ENCODE measurements at places on chromosomes 1 and 21.

DNA sequence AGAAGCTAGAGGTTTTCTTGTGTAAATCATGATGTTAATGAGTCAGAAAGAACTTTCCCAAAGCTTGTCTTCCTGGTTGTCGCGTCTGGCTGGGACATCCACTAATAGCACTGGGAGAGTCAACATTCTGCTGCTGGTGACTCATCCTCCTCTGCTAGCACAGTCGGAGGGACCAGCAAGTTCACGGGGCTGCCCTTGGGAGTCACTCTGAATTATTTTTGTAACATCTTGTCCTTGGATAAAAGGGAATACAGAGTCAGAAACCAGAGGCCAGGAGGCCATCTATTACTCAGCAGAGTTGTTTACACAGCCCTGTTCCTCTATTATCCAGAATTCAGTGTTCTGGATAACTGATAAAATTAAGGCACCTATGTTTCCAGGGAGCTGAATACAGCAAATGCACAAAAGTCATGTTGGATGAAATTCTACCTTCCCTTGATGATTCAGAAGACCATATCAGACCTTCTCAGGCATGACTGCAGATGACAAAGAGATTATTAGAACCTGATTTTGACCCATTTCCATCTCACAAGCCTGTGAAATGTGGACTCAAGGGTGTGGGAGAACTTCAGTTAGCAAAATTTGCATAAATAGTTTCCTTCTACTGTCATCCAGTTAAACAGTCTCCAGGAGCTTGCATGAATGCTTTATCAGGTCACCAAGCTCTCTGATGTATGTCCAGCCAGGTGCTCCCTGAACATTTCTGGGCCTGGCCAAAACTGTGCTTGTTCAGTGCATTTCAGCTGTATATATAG lies 68.1 kb downstream of the JAK1 start:
- DNase-seq = peak; percentile 30

DNA sequence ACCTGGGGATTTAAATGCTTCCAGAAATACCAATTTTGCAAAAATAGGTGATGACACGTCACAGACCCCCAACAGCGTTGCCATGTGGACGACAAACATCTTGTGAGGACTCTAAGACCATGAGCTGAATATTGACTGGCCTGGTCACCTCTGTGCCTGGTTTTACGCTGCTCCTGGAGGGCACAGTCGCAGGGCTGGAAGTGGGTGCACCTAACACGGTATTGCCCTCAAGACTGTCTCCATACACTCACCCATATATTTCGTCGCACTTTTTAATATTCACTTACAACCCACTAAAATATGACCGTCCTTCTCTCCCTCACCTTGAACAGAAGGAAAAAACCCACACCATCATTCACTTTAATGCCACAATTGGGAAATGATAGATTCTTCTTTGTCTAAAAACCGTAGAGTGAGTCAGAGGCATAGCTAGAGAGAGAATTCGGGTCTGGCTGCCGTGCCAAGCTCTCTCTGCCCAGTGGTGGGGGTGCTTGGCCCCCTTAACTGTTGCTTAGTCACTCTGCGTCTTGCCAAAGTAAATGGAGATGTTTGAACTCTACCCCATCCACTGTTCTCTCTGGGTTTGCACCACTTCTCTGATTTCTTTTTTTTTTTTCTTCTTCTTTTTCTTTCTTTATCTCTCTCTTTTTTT lies 40.8 kb upstream of the UTS2 start:
- no peak for DNase-seq

- no peak for DNase-seq
Observed at GRCh38 chr1:102842606-102843005, 265.7 kb downstream of the COL11A1 start.

DNA sequence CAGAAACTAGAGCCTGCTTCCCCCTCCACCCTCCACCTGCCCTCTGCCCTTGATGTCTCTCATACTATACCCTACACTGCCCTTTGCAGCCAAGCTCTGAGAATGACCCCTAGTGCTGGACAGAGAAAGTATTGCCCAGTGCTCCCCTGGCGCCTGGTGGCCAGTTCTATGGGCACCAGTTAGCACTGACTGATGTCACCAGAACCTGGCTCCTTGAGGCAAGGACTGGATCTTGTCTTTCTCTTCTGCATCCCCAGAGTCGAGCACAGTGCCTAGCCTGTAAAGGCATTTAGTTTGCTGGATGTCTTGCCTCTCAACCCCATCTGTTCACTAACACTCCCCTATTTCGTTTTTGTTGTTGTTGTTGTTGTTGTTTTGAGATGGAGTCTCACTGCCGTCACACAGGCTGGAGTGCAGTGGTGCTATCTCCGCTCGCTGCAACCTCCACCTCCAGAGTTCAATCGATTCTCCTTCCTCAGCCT lies 5.9 kb downstream of the PHLDA3 start:
- DNase-seq = no peak

DNA sequence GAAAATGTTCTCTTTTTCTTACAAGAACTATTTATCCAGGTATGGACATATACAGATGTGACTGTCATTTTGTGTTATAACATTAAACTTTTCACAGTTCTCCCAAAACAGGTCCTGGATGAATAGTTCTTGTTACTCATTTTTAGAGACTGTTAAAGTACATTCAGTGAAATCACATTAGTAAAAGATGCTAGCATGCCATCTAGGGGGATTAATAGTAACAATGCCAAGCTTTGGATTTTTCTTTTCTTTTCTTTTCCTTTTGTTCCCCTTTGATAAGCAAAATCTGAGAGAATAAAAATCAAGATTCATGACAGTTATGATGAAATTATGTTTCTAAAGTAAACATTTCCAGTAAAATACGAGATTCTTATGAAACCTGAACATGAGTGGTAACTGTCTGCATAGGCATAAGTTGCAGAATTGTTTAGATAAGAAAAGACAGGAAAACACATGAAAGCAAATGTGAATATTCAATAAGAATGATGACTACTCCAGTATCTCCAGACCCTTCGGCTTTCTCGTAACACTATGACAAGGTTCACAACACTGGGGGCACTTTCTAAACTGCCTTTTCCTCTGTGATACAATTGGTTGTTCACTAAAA lies 77.5 kb downstream of the TPR start:
- DNase-seq = no peak

DNA sequence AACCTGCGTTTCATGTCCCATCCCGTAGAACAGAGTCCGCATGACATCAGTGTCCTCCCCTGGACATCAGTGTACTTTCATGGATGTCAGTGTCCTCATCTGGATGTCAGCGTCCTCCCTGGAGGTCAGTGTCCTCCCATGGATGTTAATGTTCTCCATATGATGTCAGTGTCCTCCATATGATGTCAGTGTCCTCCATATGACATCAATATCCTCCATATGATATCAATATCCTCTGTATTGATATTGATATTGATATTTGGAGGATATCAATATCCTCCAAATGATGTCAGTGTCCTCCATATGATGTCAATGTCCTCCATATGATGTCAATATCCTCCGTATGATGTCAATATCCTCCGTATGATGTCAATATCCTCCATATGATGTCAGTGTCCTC lies 284.9 kb downstream of the AJAP1 start:
- no peak for DNase-seq

GRCh38 chr1:29933067-29933466 lies 696.7 kb downstream of the PTPRU start:
- DNase-seq = no peak

DNA sequence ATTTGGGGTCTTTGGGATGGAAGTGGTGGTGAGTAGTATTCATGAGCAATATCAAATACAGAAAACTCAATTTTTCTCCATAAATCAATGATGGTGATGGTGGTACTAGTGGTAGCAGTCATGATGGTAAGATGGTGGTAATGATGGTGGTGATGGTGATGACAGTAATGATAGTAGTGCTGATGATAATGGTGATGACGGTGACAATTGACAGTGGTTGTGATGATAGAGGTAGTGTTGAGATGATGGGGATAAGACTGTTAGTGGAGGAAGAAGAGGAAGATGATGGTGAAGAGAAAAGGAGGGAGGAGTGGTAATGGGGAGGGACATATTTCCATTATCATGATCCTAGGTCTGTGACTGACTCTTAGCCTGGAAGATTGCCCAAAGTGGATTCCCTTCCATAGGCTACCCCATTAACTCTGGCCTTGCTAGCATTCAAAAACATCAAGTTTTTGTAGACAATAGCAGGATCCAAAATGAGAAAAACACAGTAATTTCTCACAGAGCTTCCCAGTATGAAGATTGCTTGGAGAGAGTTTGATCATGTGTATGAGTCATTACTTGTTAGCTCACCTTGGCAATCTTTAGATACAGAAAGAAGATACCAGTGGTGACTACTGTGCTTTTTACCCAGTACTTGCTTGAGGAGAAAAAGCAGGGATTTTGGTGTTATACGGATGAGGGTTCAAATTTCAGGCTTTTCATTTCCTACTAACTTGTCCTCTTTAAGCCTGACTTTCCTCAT lies 93.9 kb downstream of the ATP1A1 start:
- DNase-seq = no peak

GRCh38 chr1:75132812-75133619 lies 1.2 kb upstream of the LHX8 start:
- no peak for DNase-seq

GRCh38 chr1:2463396-2463795 lies 12.7 kb upstream of the PLCH2 start:
- no peak for DNase-seq

DNA sequence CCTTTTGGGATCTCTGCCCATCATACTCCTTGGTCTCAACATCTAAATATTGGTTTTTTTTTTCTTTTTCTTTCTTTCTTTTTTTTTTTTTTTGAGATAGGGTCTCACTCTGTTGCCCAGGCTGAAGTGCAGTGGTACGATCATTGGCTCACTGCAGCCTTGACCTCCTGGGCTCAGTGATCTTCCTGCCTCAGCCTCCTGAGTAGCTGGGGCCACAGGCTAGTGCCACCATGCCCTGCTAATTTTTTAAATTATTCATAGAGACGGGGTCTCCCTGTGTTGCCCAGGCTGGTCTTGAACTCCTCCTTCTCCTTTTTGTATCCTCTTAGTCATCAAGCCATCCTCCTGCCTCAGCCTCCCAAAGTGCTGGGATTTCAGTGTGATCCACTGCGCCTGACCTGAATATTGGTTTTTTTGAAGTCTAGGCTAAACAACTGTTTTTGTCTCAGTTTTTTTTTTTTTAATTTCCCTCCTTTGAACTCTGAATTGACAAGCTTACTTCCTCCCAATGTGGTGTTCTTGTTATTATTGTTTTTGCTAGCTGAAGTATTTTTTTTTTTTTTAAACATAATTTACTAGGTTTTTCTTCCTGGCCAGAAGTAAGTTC lies 30.9 kb downstream of the MAPKAPK2 start:
- DNase-seq = no peak

- DNase-seq = no peak
Observed at GRCh38 chr1:230864441-230864840, 3.9 kb downstream of the C1orf198 start.

DNA sequence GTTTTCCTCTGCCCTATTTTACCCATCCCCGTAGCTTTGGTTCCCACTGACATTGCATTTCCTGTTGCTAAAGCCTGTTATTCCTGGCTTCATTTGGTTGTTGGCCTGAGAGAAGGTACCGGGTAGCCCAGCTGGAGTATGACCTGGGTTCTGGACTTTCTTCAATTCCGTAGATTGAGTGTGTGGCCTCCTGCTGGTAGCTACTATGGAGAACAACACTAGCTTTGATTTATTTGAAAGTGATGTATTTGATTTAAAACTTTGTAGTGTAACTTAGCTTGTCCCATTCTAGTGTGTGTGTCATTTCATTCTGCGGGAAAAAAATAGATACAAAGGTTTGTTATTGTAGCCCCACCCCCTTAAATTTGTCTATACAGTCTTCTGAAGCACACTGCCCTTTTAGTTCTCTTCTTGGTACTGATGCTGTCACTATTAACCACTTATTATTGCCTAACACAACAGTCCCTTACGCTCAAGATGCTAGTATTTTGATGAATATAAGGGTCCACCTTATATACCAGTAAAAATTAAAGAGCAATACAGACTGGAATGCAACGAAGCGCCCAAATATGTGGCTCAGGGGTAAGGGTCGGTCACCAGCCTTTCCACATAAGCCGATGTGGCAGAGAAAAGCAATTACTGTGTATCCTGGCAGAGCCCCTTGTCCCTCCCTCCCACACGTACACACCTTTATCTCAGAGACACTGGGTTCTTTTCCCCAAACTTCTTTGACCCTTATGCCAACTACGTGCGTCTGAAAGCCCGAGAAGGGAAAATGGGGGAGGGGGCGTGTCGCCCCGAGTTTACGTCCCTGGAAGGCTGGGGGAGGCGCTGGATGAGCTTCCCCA lies 643 bp upstream of the MOV10 start:
- no peak for DNase-seq

GRCh38 chr1:170224469-170224868 lies 78.7 kb downstream of the NTMT2 start:
- no peak for DNase-seq

- no peak for DNase-seq
Observed at GRCh38 chr1:36981126-36981525, 53.2 kb downstream of the GRIK3 start.

DNA sequence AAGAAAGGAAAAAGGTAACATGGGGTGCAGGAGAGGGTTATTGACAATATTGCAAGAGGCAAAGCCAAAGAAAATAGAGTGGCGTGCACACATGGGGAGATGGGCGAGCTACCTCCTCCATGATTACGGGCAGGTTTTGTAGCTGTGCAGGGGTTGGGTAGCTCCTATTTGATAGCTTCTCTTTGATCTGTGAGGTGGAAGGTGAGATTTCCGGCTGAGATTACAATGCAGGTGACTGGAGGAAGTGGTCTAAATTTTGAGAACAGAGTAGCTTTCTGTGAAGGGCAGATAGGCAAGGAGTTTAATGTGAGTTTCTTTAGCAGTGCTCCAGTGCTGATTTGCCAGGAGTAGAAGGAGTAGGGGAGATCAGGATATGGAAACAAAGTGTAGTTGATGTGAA lies 263.4 kb downstream of the PLA2G4A start:
- DNase-seq = no peak

DNA sequence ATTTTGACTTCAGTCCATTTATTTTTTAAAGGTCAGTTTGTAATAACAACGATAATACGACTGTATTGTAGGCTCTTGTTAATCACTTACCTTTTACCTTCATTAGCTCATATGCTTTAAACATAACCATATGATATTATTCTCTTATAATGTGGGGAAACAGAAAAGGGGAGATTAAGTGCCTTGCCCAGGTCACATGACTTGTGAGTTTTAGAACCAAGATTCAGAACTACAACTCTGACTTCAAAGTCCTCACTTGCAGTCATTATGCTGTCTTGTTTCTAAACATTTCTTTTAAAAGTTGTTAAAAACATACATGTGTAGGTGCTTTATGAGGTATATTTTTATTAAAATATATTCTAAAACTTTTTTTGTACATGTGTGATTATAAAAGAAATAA lies 41.1 kb downstream of the SUCO start:
- DNase-seq = no peak

Data from GM18507 (cell line).